ENCODE measurements at places on chromosomes 5 and 9. TPM values are rescaled to one million over a fixed set of nuclear protein-coding genes. Genes with fewer than 3 reads are reported as not detected.

SOHLH1 gene
- not detected for total RNA-seq

SMIM33 gene
- total RNA-seq: not detected

SLC46A2 gene
- not detected for total RNA-seq

FOXD4L6 gene
- total RNA-seq: 2.3 TPM

TEX48 gene
- total RNA-seq: not detected

PDLIM4 gene
- 33.9 TPM for total RNA-seq

CA9 gene
- 239 TPM for total RNA-seq

PCA3 gene
- total RNA-seq: 0.73 TPM

DOK3 gene
- 5.0 TPM for total RNA-seq

DNA sequence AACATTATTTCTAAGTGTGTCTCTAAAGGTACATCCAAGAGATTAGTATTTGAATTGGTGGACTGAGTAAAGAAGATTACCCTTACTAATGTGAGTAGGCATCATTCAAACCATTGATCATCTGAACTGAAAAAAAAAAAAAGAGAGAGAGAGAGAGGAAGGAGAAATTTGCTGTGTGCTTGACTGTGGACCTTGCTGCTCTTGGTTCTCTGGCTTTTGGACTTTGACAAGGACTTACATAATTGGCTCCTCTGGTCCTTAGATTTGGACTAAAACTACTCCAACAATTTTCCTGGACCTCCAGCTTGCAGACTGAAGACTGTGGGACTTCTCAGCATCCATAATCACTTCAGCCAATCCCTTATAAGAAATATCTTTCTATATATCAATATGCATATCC lies 1091.9 kb upstream of the EDIL3 start:
- no peak overlapping the region for H3K27ac ChIP-seq
- H3K4me3 ChIP-seq: no peak overlapping the region
- no peak for DNase-seq
- no peaks in the 10 kb centered on the region for H3K36me3 ChIP-seq
- H3K4me1 ChIP-seq: no peaks in the 10 kb centered on the region

DNA sequence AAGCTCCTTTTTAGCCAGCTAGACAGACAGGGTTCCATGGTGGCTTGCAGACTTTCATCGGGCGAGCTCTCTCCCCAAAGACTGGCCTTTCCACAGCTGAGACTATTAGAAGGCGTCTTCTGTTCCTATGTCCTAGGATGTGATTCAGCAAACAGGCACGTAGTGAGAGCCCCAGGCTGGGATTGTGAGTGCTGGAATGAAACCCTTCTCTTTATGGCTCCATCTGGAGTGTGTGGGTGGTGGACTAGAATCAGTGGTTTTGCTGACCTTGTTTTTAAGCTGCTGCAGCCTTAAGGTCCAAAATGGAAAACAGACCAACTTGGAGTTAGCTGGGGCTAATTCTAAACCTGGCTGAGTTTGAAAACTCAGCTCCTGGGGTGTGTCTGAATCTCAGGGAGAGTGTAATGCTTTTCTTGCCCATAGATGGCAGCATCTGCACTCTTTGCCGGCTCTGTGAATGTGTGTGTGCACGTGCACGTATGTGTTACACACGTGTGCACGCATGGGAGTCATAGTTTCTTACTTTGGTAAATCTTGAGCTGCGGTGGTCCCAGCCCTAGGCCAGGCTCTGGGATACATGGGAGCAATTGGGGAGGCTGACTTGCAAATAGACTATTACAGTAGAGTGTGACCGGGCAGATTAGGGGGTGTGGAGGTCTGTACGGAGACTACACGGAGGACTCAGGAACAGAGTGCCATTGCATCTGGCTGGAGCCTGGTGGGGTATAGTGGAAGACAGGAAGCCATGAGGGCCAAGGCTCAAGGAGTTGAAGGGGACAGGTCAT lies 10.7 kb downstream of the GSN start:
- peak overlapping the region; percentile 96 for H3K27ac ChIP-seq
- peaks cover 100% of the 10 kb centered on the region for H3K4me1 ChIP-seq
- DNase-seq: peak; percentile 58
- H3K4me3 ChIP-seq: no peak overlapping the region

DNA sequence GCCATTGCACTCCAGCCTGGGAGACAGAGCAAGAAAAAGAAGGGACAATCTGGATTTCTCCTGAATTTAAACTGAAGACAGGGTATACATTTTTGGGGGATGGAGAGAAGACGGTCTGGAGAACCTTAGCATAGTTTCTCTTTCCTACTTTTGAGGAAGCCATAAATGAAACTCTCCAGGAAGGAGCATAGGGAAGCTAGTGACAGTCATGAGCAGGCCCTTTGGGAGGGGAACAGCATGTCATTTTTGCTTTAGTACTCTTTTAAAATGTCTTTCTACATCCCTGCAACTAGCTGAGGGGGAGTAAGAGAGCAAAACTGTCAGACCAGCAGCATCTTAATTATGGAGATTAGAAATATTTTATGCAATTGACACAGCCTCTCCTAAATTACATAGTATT lies 8.2 kb upstream of the SLC44A1 start:
- no peaks in the 10 kb centered on the region for H3K36me3 ChIP-seq
- H3K4me3 ChIP-seq: no peak overlapping the region
- no peak overlapping the region for H3K27ac ChIP-seq
- DNase-seq: no peak

DNA sequence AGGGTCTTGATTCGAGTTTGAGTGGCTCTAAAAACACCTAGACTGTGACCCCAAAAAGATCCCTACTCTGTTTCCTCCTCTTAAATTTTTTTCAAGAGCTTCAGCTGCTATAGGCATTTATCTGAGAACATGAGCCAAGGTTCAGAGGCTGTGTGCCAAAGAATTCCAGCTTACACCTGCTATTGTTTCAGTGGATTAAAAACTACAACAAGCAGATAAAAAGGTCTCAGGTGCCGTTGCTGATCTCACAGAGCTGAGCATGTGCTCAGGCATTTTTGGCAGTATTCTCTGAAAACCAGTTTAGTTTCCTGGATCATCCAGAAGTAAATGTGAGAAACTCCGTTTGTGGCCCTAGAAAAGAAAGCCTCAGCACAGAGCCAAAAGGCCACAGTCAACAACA lies 349.2 kb downstream of the DEPDC1B start:
- H3K4me3 ChIP-seq: no peak overlapping the region
- H3K27ac ChIP-seq: peak overlapping the region; percentile 64
- H3K27me3 ChIP-seq: no peaks in the 10 kb centered on the region
- peak; percentile 75 for DNase-seq
- H3K36me3 ChIP-seq: no peaks in the 10 kb centered on the region

DNA sequence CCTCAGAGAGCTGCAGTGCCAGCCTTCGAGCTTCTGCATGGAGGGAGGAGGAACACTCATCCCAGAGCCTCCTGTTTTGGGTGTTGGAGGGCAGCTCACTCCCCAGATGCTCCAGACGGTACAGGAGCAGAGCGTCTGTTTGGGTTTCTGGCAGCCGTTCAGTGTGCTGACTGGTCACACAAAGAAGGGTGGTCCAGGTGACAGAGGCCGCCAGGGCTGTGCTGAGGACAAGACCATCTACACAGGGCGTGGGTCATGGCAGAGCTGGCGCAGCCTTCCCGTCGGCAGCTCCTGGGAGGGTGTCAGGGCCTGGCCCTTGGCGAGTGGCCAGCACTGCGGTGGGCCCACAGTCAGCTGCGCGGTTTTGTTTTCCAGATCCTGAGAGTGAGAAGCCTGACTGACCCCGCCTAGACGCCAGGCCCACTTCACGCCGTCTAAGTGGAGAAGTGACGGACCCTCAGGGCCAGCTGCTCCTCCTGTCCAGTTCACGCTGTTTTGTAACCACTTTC lies 131.4 kb upstream of the FAM120A start:
- no peaks in the 10 kb centered on the region for H3K27me3 ChIP-seq
- no peaks in the 10 kb centered on the region for H3K36me3 ChIP-seq
- no peak for DNase-seq
- H3K27ac ChIP-seq: no peak overlapping the region
- no peak overlapping the region for H3K4me3 ChIP-seq

- H3K27me3 ChIP-seq: no peaks in the 10 kb centered on the region
- no peak for DNase-seq
- H3K27ac ChIP-seq: no peak overlapping the region
- H3K36me3 ChIP-seq: no peaks in the 10 kb centered on the region
- H3K4me1 ChIP-seq: no peaks in the 10 kb centered on the region
- H3K4me3 ChIP-seq: no peak overlapping the region
These were observed 349.5 kb downstream of the DRD1 start for GRCh38 chr5:175094461-175094860.

- no peak overlapping the region for H3K27ac ChIP-seq
- peaks cover 22% of the 10 kb centered on the region for H3K4me1 ChIP-seq
- no peaks in the 10 kb centered on the region for H3K27me3 ChIP-seq
These were observed 94.4 kb upstream of the IFNE start for GRCh38 chr9:21576331-21577189.

DNA sequence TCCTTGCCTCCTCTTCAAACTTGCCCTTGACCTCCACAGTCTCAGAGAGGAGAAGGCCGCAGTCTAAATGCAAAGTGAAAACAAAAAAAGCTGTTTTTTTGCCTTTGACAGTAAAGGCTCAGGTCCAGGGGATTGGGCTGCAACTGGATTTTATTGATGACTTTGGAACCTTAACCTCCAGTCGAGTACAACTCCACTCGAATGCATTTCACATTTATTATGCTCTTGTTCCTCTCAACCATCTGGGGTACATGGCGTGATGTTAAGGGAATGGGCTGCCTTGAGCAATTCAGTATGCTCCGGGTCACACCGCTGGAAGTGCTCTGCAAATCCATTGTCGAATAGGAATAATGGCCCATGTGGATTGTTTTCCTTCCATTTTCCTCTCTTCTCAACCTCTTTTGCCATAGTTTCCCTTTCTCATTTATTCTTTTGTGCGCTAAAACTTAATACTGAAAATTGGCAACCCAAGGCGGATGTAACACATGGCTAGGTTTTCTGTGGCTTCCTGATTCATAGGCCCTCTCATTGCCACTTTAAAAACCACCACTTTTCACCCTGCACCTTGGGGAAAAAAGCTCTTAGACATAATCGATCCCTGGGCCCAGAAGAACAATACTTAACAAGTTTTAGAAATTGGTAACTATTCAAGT lies 34.3 kb downstream of the ITK start:
- no peaks in the 10 kb centered on the region for H3K36me3 ChIP-seq
- no peak overlapping the region for H3K4me3 ChIP-seq
- H3K27me3 ChIP-seq: no peaks in the 10 kb centered on the region

DNA sequence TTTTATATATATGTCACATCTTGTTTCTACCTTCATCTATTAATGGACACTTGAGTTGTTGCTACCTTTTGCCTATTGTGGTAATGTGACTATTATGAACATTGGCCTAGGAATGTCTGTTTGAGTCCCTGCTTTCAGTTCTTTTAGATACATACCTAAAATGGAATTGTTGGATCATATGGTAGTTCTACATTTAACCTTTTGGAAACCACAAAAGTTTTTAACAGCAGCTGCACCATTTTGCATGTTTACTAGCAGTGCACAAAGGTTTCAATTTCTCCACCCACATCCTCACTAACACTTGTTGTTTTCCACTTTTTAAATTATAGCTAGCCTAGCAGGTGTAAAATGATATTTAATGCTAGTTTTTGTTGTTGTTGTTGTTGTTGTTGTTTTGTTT lies 88.4 kb downstream of the GALNT10 start:
- H3K27ac ChIP-seq: no peak overlapping the region
- H3K4me1 ChIP-seq: peaks cover 5% of the 10 kb centered on the region
- no peak for DNase-seq
- H3K4me3 ChIP-seq: no peak overlapping the region
- H3K27me3 ChIP-seq: no peaks in the 10 kb centered on the region
- no peaks in the 10 kb centered on the region for H3K36me3 ChIP-seq

- H3K4me3 ChIP-seq: no peak overlapping the region
- H3K4me1 ChIP-seq: no peaks in the 10 kb centered on the region
- no peaks in the 10 kb centered on the region for H3K36me3 ChIP-seq
- H3K27ac ChIP-seq: no peak overlapping the region
These were observed 237.2 kb upstream of the CDH6 start for GRCh38 chr5:30956251-30956650.

- H3K27me3 ChIP-seq: no peaks in the 10 kb centered on the region
- no peak for DNase-seq
- no peaks in the 10 kb centered on the region for H3K36me3 ChIP-seq
These were observed 270.7 kb upstream of the WWC1 start for GRCh38 chr5:168020542-168021294.

GRCh38 chr9:134346151-134346550 lies 19.9 kb downstream of the RXRA start:
- no peak overlapping the region for H3K4me3 ChIP-seq
- DNase-seq: no peak
- H3K36me3 ChIP-seq: no peaks in the 10 kb centered on the region
- H3K27ac ChIP-seq: no peak overlapping the region
- no peaks in the 10 kb centered on the region for H3K27me3 ChIP-seq

GRCh38 chr5:51391175-51391574 lies 7.9 kb downstream of the ISL1 start:
- H3K4me1 ChIP-seq: peaks cover 28% of the 10 kb centered on the region
- no peak for DNase-seq
- no peak overlapping the region for H3K4me3 ChIP-seq
- peaks cover 47% of the 10 kb centered on the region for H3K27me3 ChIP-seq
- peaks cover 6% of the 10 kb centered on the region for H3K36me3 ChIP-seq
- no peak overlapping the region for H3K27ac ChIP-seq

DNA sequence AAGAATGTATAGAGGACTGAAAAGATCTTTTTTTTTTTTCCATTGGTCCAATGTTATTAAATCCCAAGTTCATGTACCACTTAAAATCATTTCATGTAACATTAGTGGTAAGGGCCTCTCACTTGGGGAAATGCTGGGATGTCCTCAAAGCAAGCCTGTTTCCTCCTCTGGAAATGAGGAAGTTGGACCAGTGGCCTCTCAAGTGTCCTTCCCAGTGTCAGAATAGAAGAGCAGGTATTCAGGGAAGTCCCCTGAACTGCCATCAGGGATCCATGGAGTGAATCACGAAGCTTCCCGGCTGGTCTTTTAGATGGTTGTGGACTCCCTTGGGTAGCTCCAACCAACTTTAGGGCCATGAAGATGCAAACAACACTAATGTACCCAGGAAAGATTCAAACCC lies 55.2 kb upstream of the AFAP1L1 start:
- no peaks in the 10 kb centered on the region for H3K27me3 ChIP-seq
- peaks cover 10% of the 10 kb centered on the region for H3K4me1 ChIP-seq
- no peak overlapping the region for H3K4me3 ChIP-seq
- no peaks in the 10 kb centered on the region for H3K36me3 ChIP-seq

DNA sequence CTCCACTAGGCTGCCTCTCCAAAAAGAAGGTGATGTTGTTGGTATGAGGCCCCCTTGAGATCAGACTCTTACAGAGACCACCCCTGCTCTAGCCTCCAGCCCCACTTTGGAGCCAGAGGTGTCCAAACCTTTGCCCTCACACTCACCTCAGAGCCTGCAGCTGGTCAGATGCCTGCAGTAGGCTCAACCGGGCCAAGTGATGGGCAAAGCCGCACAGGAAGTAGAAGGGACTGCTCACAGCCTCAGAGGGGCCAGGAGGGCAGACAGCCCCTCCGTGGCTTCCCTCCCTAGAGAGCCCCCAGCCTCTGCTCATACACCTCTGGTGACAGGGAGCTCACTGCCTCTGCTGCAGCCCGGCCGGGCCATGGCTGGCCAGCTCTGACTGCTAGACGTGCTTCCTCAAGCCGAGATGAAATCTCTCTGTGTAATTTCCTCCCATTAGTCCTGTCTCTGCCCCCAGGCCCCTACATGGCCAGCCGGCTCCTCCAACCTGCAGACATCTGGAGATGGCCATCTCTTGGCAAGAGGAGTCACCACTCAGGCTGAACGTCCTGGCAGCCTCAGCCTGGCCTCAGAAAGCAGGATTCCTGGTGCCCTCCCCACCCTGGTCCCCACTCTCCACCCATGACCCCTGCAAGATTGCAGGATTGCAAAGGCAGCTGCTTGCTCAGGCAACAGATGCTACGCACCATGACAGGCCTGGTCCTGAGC lies 7.3 kb upstream of the TCF7 start:
- no peaks in the 10 kb centered on the region for H3K36me3 ChIP-seq
- H3K4me1 ChIP-seq: peaks cover under 1% of the 10 kb centered on the region
- no peak overlapping the region for H3K4me3 ChIP-seq
- DNase-seq: no peak
